ENCODE measurements at places on chromosomes 5 and 9. TPM values are rescaled to one million over a fixed set of nuclear protein-coding genes. Genes with fewer than 3 reads are reported as not detected.
A peak's percentile ranks its signal among the peaks of the same experiment; 100 is the strongest.

KIF20A gene
- total RNA-seq = 43.0 TPM

DNA sequence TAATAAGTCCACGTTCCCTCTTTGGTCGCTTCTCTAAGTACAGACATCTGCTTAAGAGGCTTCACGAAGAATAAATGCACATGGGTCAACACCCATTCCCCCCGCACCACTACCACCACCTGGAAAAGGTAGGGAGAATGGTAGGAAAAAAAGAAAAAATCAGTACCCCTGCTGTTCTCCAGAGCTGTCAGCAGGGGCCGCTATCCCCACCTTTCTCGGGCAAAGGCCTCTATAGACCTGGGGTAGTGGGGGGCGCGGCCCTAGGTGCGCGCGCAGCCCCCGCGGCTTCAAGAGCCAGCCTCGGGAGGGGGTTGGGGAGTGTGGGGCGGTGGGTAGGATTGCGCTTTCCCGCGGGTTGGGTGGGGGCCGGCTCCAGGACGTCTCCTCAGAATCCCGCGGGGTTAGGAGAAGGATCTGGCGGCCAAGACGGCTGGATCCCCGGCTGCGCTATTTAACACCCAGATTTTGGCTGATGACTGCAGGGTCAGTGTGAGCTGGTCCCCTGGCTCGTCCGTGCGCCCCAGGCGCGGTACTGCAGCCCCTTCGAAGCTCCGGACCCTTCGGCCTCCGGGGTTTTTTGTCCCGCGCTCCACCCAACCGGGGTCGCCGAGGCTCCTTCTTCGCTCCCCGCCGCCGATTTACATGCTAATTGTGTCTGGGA, 1.6 kb upstream of the SEMA6A start:
- DNase-seq = no peak

TNFAIP8 gene
- 131 TPM for total RNA-seq

DNA sequence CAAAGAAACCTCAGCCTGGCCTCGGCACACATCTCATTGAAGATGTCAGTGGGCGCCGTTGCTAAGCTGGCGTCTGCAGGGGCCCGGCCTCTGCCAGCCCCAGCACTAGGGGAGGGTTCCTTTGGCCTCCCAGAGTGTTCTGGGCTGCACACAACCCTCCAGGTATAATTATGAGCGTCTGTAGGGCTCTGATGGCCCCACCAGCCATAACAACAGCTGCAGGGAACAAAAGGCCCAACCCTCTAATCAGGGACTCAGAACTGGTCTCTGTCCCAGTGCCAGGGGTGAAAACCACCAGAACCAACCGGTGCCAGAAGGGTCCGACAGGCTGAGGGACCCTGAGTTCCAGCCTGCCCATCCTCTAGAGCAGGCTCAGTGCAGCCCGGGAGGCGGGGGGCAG, 39.5 kb upstream of the SLC12A7 start:
- no peak for DNase-seq

FOXE1 gene
- not detected for total RNA-seq

DNA sequence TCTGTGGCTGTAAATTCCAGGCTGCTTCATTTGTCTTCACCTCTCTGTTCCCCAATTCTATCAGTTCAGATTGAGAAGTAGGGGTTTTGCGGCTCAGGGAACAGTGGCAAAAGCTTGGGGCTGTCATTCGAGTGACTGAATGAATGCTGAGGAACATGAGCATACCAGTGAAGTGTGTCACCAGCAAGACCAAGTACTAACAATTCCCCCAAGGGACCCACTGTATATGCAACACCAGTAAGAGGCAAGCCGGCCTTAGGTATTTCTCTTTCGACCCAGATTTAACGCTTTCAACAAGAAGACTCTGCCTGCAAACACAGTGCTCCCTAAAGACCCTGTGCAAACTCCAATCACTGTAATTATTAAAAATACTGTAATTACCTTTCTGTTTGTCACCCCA, 25.8 kb downstream of the KLHL3 start:
- DNase-seq = no peak

DNA sequence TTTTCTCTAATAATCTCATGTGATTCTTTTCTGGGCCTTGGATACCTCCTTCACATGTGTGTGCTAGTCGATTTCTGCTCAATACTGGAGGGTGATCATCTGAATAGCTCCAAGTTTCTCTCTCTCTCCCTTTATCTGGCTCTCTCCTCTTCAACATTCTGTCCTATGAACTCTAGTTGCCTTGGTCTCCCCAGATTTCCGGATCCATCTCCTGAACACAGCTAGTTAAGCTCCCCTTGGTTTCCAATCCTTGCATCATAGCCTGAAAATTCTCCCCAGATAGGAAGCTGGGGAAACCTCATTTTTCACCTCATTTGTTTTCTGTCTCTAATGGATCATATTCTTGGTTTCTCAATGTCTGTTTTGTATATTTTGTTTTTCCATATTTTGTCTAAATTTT, 832.3 kb downstream of the MTRR start:
- no peak for DNase-seq

GRCh38 chr5:90305041-90305720, 104.4 kb downstream of the CETN3 start:
- DNase-seq = no peak

GRCh38 chr5:63211448-63212132, 633.0 kb downstream of the LRRC70 start:
- DNase-seq = no peak

DNA sequence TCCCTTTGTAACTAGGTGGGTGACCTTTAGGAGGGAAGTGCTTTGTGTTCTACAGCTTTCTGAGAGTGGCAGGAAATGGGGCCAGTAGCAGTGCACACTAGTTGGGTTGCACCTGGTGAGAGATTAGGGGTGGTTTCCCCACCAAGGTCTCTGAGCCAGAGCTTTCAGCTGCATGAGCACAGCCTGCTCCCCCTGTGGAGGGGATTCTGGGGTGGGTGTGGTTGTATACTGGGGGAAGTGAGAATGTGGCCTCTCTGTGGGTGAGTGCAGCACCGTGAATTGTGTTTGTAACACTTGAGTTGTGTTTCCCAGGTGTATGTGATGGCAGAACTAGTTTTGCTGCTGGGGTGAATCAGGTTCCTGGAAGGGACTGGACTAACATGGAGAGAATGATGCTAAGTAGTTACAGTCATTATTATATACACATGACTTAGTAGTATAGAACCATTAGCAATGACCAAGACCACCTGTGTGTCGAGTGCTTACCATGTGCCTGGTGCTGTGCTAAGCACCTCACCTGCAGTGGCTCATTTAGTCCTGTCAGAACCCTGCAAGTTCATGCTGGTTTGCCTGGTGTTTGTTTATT, 11.8 kb upstream of the CXXC5 start:
- DNase-seq = no peak

STKLD1 gene
- 0.19 TPM for total RNA-seq

DNA sequence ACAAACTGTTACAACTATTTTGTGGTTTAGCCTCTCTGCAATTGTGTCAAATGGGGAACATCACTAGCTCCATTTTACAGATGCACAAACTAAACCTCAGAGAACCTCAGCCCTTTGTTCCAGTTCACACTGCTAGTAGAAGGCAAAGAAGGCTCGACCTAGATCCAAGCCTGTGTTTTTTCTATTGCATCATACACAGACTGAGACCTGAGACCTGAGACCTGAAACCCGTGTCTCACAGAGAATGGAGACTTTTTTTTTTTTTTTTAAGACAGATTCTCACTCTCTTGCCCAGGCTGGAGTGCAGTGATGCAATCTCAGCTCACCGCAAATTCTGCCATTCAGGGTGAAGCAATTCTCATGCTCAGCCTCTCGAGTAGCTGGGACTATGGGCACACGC, 120.8 kb downstream of the GALNT10 start:
- peak; percentile 68 for DNase-seq

CCDC187 gene
- total RNA-seq = not detected

LECT2 gene
- total RNA-seq = not detected
